Stimulated activated CD4-positive, alpha-beta T cell treated with anti-CD3 and anti-CD28 coated beads, Interleukin-4, amount 100 ng/mL, for 1 hour (primary cell): ENCODE measurements at places on chromosomes 3 and 15.

DNA sequence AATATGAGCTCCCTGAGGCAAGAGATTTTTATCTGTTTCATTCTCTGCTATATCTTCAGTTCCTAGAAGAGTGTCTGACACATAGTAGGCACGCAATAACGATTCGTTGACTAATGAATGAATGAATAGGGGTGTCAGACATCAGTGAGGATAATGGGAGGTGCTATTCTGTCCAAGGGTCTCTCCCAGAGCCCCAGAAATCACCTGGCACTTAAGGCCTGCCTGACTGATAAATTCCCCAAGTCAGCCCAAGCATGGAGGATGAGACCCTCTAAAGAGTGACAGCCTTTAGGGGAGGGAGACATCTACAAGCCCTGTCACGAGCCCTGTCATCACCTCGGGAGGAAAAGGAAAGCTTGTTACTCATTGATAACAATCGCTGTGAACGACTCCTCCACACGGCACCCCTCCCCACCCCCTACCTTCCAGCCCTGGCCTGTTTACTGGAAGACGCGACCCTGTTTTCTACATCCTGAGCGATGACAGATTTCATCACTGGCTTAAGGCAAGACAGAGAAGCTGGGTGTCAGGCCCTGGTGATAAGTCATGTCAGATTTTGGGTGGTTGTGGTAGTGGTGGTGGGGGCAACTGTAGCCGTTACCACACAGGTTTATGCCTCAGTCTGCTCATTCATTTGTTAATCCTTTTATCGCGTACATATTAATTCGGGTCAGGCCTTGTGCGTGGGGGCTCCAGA, 23.1 kb downstream of the BHLHE40 start:
- DNase-seq: peak; percentile 44

GRCh38 chr3:58329150-58329921, 3.4 kb upstream of the PXK start:
- DNase-seq: no peak

- DNase-seq: no peak
Measured at GRCh38 chr3:189368384-189368783, 196.6 kb downstream of the TPRG1 start.

- DNase-seq: no peak
Measured at GRCh38 chr3:120572027-120572426, 24.1 kb upstream of the NDUFB4 start.

GRCh38 chr3:173398111-173398479, 551 bp downstream of the NLGN1 start:
- DNase-seq: no peak

- no peak for DNase-seq
Measured at GRCh38 chr15:64356710-64357040, 702 bp upstream of the CSNK1G1 start.

GRCh38 chr3:191220908-191221307, 21.9 kb downstream of the OSTN start:
- DNase-seq: no peak

- no peak for DNase-seq
Measured at GRCh38 chr3:126103121-126104027, 19.4 kb upstream of the SLC41A3 start.

DNA sequence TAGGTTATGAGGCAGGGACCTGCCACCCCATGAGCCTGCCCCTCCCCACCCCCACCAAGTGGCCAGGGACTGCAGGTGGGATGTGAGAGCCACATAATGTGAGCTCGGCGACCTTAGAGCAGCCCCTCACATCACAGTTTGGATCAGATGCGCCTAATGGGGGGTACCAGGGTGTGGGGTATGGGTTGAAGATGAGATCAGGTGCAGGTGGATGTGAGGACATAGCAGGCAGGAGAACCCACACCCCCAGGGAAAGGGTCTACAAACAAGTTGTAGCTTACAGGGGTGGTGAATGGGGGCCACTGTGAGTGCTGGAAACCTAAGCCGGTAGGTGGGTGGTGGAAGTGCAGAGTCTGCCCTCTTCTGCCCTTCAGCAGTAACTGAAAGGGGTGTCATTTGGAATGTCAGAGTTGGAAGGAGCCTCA, 94.0 kb downstream of the CORO2B start:
- no peak for DNase-seq

- no peak for DNase-seq
Measured at GRCh38 chr3:131735116-131735515, 232.3 kb upstream of the MRPL3 start.
